Small intestine (tissue), 16 donors: ENCODE measurements at places on chromosomes 6 and 20.

GRCh38 chr20:32358883-32359632 is 927 bp downstream of the ASXL1 start:
- peak; percentile 80 for DNase-seq

GRCh38 chr20:63846128-63846771 is 15.0 kb upstream of the ABHD16B start:
- no peak for DNase-seq

- no peak for DNase-seq
Measured at GRCh38 chr6:13065581-13065980, 262.8 kb downstream of the TBC1D7 start.

DNA sequence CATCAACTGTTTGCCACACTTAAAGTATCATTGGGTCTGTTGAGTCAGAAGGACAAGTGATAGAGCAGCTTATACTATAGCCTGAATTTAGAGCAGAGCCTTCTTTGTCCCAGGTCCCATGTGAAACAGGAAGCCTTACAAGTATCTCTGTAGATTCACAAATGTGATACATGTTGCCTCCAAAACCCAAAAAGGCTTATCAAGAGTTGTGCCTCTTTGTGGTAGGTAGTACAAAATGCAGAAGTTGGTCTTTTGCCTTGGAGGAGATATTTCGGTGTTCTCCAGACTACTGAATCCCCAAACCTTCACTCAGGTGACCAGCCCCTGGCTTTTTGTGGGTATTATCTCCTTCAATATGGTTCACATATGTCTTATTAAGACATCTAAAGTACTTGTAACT is 172.8 kb upstream of the PROKR2 start:
- DNase-seq, result no peak

GRCh38 chr6:34951731-34952130 is 62.7 kb downstream of the ANKS1A start:
- DNase-seq, result no peak

DNA sequence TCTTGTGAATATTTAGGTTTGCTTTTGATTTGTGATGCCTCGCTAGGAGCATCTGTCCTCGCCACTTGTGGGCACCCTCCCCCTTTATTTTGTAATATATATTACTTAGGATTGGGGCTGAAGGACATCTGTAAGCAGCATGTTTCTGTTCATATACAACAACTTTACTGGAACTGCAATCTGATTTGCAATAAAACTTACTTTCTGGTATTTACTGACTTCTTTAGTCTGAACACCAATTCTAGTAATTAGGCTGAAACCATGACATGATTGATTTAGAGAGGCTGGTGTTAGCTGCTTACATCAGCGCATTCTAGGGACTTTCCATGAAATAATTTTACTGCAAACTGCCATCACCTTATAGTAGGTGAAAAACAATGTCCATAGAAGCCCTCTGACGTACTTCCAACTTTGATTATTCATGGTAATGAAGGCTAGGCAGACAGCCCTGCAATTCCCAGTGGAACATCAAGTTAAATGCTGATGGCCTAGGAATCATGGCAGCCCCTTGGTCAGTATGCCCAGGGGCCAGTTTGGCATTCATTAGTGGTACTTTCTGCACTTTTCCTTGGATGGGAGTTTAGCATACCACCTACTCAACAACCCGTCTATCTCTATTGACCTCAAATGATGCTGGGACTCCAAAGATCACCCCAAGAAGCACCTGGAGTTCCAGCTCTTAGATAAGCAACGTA is 132.9 kb upstream of the MCHR2 start:
- DNase-seq, result no peak

DNA sequence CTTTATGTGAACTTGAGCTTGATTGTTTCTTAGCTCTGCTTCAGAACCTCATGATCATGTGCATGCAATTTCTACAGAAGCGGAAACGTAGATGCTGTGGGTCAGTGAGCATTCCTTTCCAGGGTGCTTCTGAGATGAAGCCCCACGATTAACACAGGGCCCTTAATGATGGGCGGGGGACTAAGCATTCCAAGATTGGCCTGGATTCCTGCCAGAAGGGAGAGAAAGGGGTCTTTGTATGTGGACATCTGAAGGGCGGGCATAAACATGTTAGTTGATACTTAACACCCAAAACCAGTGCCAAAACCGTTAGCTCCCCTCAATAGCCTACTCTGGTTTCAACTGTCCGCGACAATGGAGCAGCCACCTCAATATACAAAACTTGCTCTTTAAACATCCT is 46.9 kb upstream of the POU3F2 start:
- no peak for DNase-seq

- no peak for DNase-seq
Measured at GRCh38 chr6:142369266-142369665, 67.5 kb downstream of the ADGRG6 start.

DNA sequence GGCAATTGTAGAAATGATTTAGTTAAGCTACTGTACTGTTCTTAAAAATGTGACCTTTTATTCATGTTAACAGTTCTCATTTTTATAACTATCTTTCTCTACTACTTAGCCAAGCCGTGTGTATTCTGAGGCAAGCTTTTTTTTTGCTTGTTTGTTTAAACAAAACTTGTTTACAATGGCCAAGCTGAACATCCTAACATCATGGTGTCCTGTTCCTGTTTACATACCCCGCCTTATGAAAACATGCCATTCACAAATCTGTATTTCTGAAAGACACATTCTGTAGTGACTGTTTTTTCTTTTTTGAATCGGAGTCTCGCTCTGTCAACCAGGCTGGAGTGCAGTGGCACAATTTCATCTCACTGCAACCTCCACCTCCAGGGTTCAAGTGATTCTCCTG is 140.9 kb downstream of the NCOA3 start:
- no peak for DNase-seq

GRCh38 chr6:129432738-129433137 is 277.2 kb downstream of the ARHGAP18 start:
- DNase-seq, result no peak

- no peak for DNase-seq
Measured at GRCh38 chr6:43499028-43499815, 10.9 kb downstream of the LRRC73 start.

GRCh38 chr6:52500238-52501129 is 76.4 kb downstream of the TRAM2 start:
- DNase-seq, result no peak

GRCh38 chr6:139398658-139399057 is 24.2 kb upstream of the CITED2 start:
- no peak for DNase-seq

DNA sequence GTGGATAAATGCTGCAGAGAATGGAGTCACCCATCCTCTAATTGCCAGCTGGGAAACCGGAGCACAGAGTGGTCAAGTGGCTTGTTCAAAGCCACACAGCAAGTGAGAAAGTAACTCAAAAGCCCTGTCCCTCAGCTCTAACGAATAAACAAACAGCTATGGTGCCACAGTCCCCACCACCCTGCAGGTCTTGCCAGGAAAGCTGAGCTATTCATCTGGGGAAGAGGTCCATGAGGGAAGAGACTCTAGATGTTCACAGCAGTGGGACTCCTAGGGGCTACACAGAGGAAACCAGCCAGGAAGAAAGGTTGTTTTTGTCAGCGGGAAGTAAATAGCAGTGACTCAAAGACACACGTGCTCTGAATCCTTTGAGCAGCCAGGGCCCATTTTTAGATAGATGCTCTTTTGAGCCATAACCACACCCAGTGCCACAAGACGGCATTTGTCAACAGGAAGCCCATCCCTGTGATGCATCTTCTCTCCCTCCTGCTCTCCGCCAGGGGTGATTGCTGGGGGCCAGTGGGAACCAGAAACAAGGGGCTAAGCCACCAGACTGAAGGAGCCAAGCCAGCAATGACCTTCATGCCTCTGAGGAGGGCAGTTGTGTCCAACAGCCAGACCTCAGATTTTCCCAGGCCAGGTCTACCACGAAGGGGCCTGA is 32.4 kb upstream of the TCP11 start:
- DNase-seq, result no peak

DNA sequence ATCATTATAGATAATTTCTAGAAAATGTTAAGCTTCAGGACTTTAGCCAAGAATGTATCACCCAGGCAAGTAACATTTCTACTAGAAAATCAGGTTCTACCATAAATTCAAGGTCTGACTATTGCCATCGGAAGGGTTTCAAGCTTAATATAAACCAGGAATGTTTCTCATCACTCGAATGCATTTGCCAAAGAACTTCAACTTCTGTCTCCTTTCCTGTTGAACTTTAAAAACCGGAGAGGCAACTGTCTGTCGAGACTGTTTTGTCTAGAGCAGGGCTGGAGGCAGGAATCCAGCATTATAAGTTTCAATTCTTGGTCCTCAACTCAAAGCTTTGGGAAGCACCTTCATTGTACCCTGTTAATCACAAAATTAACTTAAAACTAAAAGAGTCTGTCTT is 264.7 kb downstream of the ZNF217 start:
- no peak for DNase-seq

DNA sequence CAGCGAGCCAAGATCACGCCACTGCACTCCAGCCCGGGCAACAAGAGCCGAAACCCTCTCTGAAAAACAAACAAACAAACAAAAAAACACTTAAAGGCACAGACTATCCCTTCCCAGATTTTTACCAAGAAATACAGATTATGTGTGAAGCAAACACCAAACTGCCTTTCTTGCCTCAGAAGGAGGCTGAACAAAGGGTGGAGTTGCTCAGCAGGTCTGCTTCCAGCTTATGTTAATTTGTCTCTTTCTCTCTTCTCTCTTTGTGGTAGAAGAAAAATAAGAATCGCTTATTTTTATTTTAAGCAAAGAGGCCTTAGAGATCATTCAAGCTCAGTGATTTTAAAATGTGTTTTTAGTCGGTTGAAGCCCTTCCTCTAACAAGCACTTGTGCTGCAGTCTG is 14.2 kb downstream of the TUBB2A start:
- DNase-seq, result no peak

DNA sequence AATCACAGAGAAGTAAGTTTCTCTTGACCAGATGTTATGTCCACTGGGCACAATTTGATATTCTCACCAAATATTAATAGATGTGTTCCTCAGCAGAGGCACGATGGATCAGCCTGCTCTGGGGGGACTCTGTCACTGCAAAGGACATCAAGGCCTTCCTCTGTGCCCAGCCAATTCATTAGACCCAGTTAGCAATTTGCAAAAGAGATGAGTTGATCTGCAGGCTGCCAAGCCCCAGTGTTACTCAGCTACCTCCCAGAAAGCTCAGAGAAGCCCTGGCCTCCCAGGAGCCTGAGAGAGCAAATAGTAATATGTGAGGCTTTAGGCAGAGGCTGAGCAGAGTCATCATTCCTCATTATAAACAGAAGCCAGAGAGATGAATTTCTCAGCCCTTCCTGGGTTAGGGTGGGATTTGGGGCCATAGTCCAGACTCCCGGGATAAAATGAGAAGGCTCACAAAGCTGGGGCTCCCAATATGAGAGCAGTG is 54.2 kb downstream of the ZNF831 start:
- no peak for DNase-seq

GRCh38 chr20:32439132-32439829 is 81.2 kb downstream of the ASXL1 start:
- no peak for DNase-seq

- no peak for DNase-seq
Measured at GRCh38 chr6:30500421-30501355, 11.4 kb downstream of the HLA-E start.

- DNase-seq, result no peak
Measured at GRCh38 chr6:41602422-41602743, 35.9 kb upstream of the MDFI start.

DNA sequence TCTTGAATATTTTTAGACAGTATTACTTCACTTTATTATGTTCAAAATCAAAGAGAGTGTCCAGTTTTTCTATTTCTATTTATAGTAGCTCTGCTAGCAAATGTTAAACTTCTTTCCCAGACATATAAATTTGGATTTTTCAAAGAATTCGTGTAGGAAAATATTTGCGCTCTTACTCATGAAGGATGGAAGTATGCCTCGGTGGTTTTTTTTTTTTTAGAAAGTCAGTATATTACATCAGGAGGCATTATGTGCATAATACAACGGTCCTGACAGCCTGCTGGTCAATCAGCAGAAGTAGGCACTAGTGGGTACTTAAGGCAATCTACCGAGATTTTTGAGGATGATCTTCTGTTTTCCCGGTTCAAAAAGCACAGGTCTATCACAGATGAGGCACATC is 249.3 kb downstream of the TBX18 start:
- DNase-seq, result no peak

DNA sequence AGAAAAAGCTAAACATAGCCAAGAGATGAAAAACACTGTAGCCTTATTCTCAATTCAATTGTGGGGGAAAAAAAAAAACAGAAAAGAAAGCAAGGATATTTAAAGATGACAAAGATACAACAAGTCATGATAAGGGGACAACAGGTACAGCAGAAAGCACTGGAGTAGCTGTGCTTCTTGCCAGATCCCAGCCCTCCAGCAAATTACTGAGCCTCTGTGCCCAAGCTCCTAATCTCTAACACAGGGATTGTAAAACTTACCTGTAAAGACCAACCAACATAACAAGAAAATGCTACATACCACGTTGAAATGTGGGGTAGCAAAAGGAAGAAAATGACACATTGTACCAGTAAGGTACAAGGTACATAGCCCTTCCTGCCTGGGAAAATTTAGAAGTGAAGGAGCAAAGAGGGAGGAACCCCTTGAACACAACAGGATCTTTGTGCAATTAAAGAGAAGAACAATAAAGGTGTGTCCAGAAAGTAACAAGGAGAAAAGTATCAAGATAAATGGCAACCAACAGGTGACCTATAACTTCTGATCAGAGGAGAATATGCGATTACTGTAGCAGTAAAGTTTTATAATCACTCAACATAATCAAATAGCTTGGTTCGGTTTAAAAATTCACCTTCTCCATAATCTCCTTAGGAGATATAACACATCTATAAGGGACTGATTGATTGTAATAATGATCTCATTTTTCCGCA is 30.6 kb downstream of the PREP start:
- peak; percentile 84 for DNase-seq

- no peak for DNase-seq
Measured at GRCh38 chr6:16082361-16082760, 46.5 kb upstream of the MYLIP start.

- no peak for DNase-seq
Measured at GRCh38 chr6:127460465-127460864, 1.3 kb upstream of the KIAA0408 start.

- peak; percentile 2 for DNase-seq
Measured at GRCh38 chr6:51559059-51559458, 528.4 kb downstream of the PKHD1 start.

GRCh38 chr6:14462566-14462965 is 345.0 kb downstream of the CD83 start:
- no peak for DNase-seq

DNA sequence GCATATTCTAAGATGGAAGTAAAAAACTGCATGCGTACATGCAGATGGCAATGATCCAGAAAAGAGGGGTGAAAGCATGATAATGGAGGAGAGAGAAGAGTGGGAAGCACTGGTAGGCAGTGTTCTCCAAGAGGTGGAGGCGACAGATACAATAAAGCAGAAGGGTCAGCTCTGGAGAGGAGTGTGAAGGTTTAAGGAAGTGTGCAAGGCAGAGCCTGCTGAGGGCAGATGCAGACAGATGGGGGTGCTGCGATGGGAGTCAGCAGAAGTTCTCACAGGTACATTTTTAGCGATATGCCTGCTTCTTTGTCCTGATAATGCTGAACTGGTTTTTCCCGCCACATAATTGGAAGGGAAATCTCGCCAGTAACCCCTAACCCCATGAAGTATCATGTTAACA is 81.1 kb upstream of the C6orf118 start:
- no peak for DNase-seq
